ENCODE measurements at places on chromosomes 6 and 20. TPM values are rescaled to one million over a fixed set of nuclear protein-coding genes. Genes with fewer than 3 reads are reported as not detected.

Gene EPHA7
- total RNA-seq: 0.12 TPM

Gene PNPLA1
- 0.20 TPM for total RNA-seq

Gene BTBD9
- 13.4 TPM for total RNA-seq

Gene FAM217B
- 11.0 TPM for total RNA-seq

Gene CRIP3
- total RNA-seq: 0.28 TPM

Gene E2F3
- 5.0 TPM for total RNA-seq

Gene MLN
- not detected for total RNA-seq

Gene LHFPL5
- not detected for total RNA-seq

Gene OXT
- total RNA-seq: not detected

Gene WFDC2
- total RNA-seq: 37.9 TPM

Gene BMP2
- 3.5 TPM for total RNA-seq

Gene TPX2
- total RNA-seq: 32.6 TPM

Gene RIMS1
- total RNA-seq: 0.48 TPM

Gene MEI4
- not detected for total RNA-seq

Gene APCDD1L
- total RNA-seq: 0.16 TPM

Gene CFB
- total RNA-seq: 36.1 TPM

Gene SYNDIG1
- total RNA-seq: 0.08 TPM

Gene IMPG1
- not detected for total RNA-seq

Gene GJA10
- not detected for total RNA-seq

Gene XPO5
- total RNA-seq: 36.5 TPM

Gene CNR1
- 0.72 TPM for total RNA-seq

Gene THEMIS
- total RNA-seq: 0.16 TPM

Gene TAAR1
- not detected for total RNA-seq

Gene ANKRD66
- total RNA-seq: not detected

Gene PLCB4
- total RNA-seq: 1.1 TPM

Gene NOX3
- not detected for total RNA-seq

Gene VIP
- total RNA-seq: not detected

Gene SDCBP2
- 107 TPM for total RNA-seq

Gene SAPCD1
- total RNA-seq: 0.64 TPM

Gene ANKEF1
- total RNA-seq: 6.7 TPM

Gene UBE2V1
- 75.6 TPM for total RNA-seq

Gene CCR6
- not detected for total RNA-seq

Gene FAM83D
- total RNA-seq: 67.0 TPM

Gene GRM1
- not detected for total RNA-seq

Gene TTBK1
- total RNA-seq: not detected

Gene NKAPL
- 0.12 TPM for total RNA-seq

Gene FAM162B
- 0.92 TPM for total RNA-seq

Gene ARMH2
- total RNA-seq: not detected

Gene RANBP9
- 58.9 TPM for total RNA-seq

Gene MATN4
- total RNA-seq: 0.16 TPM

Gene YTHDF1
- 22.5 TPM for total RNA-seq

Gene SCRT2
- total RNA-seq: not detected

Gene HFE
- total RNA-seq: 4.7 TPM
